Stimulated activated CD4-positive, alpha-beta T cell treated with anti-CD3 and anti-CD28 coated beads, Interleukin-1b, Interleukin-23, amount 100 ng/mL, for 48 hours (primary cell): ENCODE measurements at places on chromosomes 7 and 10.
A peak's percentile ranks its signal among the peaks of the same experiment; 100 is the strongest.

- no peak for DNase-seq
Observed at GRCh38 chr10:124152139-124153022, 59.0 kb upstream of the CHST15 start.

DNA sequence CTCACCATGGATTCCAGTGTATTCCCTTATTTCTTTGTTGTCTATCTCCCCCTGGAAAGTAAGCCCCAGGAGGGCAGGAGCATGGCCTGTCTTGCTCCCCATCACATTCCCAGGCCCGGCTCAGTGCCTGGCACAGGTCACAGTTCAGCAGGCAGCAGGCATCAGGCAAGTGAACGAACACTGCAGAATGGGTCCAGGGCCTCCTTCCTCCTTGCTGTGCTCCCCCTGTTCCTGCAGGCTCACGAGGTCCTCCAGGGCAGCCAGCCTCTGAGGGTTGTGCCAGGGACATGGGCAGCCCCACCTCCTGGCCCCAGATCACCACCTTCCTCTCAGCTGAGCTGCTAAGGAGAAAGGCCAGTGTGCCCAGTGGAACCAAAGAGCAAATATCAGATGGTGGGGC lies 41.8 kb downstream of the PDLIM1 start:
- DNase-seq: no peak

- DNase-seq: no peak
Observed at GRCh38 chr10:3045471-3046209, 21.7 kb upstream of the PFKP start.

DNA sequence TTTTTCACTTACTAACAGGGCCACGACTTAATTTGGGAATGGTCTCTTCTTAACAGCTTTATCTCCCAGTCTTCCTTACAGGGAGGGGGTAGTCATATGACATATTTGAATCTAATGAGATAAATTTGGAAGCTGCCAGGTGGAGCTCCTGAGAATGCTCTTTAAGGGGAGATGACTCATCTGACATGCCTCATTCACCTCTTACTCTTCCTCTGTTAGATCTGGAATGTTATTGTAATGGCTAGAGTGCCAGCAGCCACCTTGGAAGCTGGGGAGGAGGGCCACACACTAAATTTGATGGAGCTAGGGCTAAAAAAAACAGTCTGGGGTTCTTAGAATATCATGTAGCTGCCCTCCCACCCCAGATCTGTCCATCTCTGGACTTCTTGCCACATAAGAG lies 22.7 kb downstream of the HECW1 start:
- DNase-seq: no peak

DNA sequence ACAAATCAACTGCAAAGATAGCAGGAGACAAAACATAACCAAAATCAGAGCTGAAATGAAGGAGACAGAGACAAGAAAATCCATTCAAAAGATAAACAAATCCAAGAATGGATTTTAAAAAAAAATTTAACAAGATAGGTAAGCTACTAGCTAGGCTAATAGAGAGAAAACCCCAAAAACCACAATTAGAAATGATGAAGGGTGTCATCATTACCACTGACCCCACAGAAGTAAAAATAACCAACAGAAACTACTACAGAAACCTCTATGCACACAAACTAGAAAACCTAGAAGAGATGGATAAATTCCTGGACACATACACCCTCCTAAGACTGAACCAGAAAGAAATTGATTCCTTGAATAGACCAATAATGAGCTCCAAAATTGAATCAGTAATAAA lies 117.6 kb downstream of the DNAJC1 start:
- no peak for DNase-seq

GRCh38 chr7:123570390-123571182 lies 13.0 kb upstream of the NDUFA5 start:
- DNase-seq: no peak

- peak; percentile 80 for DNase-seq
Observed at GRCh38 chr10:69087590-69088470, at the start of gene SRGN. SRGN (plus strand) TSS chr10:69088103; CDS start chr10:69088158, 55 bp downstream.

DNA sequence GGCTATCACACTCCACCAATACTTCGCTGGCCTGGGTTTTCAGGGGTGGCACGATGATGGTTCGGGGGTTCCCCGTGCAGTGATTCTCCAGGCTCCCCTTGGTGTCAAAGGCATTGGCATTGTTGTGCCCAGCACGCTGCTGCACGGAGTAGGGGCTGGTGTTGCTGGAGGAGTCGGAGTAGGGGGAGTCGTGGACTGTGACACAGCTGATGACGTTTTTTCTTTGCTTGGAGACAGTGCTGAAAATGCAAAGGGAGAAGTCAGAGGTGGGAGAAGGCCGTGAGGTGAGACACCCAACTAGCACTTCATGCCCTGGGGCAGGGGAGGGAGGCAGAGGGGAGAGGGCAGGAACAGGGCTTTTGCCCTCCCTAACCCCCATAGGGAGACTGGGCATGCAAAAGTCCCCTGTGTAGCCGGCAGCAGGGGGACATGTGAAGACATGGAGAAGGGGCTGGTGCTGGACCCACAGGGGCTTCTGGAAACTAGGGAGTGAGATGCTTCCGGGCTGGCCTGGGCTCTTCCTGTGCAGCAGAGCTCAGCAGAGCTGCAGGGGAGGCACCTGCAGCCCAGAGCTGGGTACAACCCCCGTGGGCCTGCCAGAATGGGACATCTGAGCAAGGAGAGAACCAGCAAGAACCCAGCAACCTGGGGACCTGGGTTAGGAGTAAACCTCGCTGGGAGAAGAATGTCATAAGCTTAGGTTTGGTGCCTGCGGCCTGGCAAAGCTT lies 60.5 kb downstream of the CLEC2L start:
- no peak for DNase-seq

DNA sequence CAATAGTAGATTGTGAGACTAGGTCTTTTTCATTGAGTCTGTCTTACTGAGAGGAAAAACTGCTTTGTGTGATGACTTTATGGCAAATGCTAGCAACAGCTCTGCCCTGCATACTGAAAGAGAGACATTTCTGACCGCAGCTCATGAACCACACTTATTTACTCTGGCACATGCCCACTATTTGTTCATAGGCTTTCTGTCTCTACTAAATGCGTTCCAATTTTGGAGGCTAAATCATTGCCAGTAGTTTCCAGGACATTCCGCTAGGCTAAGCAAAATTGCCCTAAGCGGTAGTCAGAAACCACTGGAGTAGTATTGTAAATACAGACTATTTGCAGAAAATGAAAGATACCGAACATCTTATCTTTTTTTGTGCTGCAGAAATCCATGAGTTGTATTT lies 55.6 kb upstream of the DLX6 start:
- DNase-seq: no peak

- DNase-seq: no peak
Observed at GRCh38 chr7:112362731-112363131, 87.5 kb upstream of the IFRD1 start.

GRCh38 chr10:96285331-96285752 lies 14.0 kb upstream of the BLNK start:
- DNase-seq: no peak

DNA sequence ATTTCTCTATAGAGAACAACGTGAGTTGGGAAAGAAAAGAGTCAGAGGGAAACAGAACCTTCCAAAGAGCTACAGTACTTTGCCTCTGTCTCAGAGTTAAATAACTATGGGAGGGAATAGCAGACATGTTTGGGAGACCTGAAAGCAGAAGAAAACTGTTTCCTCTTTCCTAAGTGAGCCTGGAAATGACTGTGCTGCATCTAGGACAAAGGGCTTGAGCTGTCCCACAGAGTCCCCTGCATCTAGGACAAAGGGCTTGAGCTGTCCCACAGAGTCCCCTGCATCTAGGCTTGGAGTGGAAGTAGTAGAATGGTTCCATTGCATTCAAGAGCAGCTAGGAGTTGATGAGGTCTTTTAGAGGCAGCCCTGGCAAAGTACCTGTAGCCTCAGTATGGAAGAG lies 149.7 kb downstream of the DKK1 start:
- DNase-seq: no peak

DNA sequence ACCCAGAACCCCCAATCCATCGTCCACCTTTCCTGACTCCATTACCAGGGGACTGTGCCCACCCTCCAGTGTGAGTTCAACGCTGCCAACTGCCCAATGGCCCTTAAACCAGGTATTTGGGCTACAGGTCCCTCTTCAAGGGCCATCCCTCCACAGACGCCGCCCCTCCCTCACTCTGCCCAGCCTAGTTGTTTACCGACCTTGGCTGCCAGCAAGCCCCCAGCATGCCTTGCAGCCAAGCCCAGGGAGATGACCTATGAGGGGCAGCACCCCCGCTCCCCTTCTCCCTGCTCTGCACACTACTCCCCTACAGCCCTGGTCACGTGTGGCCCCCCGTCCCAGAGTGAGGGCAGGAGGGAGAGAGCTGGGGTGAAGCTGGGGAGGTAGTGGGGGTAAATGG lies 147.3 kb downstream of the GRID1 start:
- DNase-seq: no peak

DNA sequence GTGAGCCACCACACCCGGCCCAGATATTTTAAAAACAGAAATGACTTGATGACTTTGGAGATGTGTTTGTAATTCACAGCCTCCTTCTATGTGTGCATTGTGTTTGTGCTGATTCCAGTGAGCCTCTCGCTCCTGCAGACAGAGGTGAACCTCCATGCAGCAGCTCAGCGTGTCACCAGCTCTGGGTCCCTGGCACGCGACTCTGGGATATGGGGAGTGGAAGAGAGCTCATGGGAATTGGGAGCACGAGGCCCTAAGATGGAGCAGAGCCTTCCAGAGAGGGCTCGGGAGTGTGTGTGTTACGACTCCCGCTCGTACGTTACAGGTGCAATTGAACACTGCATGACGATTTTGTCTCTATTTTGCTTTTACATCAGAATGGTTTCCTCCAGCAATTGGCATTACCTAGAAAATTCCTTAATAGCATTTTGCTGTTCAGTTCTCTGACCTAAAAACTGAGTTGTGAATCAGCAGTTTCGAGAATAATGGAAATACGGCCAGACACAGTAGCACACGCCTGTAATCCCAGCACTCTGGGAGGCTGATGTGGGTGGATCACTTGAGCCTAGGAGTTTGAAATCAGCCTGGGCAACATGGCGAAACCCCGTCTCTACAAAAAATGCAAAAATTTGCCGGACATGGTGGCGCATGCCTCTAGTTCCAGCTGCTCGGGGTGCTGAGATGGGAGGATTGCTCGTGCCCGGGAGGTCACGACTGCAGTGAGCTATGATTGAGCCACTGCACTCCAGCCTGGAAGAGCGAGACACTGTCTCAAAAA lies 204.6 kb downstream of the CUX1 start:
- DNase-seq: no peak

DNA sequence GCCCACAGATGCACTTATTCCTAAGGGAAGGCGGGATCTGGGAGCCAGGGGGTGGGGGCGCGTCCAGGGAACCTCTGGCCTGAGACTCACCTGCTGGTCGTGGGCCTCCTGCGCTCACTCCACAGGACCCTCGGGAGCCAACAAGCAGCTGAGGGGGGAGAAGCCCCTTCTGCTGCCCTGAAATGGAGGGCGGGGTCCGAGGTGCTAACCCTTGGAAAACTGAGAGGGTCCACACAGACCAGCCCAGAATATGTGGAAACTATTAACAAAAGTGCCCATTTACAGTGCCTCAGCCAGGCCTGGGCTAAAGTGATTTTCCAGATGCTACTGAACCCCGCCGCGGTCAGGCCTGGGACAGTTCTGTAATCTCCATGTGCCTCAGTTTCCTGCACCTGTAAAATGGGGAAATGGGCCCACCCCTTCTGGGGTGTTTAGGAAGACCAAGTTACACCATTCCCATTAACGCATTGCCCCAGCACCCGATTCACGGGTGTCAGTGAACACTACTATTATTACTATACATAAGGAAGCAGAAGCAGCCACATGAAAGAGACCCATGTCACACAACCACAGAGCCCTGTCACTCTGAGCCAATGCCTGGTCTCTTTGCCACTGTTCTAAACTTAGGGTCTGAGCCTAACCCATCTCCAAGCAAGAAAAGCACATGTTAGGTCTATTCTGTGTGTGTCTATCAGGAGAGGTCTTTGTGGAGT lies 630 bp upstream of the VSTM4 start:
- no peak for DNase-seq

GRCh38 chr7:133783276-133783675 lies 343.9 kb upstream of the LRGUK start:
- DNase-seq: no peak

GRCh38 chr7:123355576-123356190 lies 155.9 kb upstream of the SLC13A1 start:
- no peak for DNase-seq

DNA sequence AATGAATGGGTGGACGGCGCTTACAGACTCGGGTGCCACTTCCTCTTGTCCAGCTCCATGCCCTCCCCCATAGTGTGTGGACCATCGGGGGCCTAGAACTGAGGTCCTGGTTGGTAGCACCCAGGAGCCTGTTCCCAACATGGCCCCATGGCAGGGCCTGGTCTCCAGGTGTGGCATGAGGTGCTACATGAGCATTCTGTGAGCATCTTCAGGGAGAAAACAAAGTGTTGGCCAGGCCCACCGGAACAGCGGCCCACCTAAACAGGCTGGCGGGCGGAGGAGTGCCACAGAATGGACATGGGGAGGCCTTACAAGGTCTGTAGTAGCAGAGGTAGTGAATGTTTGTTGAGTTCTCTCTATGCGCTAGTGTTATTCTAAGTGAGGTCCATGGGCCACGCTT lies 76.9 kb downstream of the PARP12 start:
- no peak for DNase-seq

DNA sequence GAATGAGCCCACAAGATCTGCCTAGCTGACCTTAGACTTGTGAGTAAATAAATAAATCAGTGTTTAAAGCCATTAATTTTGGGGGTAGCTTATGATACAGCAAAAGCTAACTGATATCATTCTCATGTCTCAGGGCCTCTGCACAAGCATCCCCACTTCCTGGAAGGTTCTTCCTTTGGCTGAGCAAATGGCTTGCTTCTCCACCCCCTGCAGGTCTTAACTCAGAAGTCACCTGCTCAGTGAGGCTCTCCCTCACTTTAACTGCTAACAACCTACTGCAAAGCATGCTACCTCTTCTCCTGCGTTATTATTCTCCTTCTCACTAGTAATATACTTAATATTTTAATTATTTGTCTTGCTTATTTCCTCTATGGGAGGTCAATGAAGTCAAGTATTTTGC lies 167.3 kb downstream of the TPK1 start:
- no peak for DNase-seq

- no peak for DNase-seq
Observed at GRCh38 chr10:126496771-126497545, 108.7 kb upstream of the ADAM12 start.

- no peak for DNase-seq
Observed at GRCh38 chr7:96397936-96398598, 76.2 kb upstream of the SLC25A13 start.

DNA sequence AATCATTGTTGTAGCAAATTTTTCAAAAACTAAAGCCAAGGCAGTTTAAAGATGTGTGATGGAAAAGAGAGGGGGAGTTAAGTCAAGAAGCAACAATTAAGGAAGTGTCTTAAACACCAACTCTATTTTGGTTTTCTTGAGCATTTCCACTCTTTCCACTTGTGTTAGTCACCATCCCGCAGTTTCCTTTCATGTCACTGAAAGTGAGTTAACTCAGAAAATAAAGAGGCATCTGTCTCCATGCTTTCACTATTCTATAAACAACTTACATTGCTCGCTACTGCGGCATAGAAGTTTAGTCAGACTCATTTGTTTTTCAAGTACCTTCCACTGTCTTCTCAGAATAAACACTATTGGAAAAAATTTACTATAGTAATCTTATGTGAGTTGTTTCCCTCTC lies 284.9 kb upstream of the SEMA3D start:
- no peak for DNase-seq

GRCh38 chr10:996031-996430 lies 7.8 kb downstream of the GTPBP4 start:
- DNase-seq: no peak

GRCh38 chr10:35025916-35026315 lies 64.2 kb downstream of the CUL2 start:
- DNase-seq: no peak

GRCh38 chr10:18421726-18422293 lies 229.6 kb downstream of the NSUN6 start:
- DNase-seq: no peak
